Stimulated activated CD4-positive, alpha-beta T cell treated with anti-CD3 and anti-CD28 coated beads, Interleukin-1b, Interleukin-23, amount 100 ng/mL, for 24 hours (primary cell): ENCODE measurements at places on chromosomes 3 and 15.

GRCh38 chr3:54736459-54736858, 191.4 kb downstream of the LRTM1 start:
- no peak for DNase-seq

DNA sequence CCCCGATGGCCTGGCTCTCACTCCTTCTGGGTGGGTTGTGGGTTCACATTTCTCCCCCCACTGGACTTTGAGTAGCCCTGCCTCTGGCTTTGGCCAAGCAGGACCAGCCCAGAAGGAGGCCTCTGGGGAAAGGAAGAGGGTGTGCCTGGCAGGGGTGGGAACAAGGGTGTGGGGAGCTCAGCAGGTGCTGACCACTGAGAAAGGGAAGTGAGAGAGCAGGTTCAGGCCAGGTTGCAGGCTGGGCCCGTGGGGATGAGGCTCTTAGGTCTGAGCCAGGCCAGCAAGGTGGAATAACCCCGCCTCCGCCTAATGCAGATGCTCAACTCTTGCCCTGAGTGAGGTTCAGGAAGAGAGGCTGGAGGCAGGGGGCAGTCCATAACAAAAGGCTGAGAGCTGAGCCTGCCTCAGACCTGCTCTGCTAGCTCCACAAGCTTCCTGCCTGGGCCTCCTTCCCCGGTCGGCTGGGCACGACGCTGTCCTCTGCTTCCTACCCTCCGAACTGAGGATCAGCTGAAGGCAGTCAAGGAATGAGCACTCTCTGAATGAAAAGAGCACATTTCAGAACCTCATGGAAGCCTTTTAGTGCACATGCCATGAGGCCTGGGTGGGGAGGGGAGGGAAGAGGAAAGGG, 82.7 kb downstream of the TLE3 start:
- no peak for DNase-seq

DNA sequence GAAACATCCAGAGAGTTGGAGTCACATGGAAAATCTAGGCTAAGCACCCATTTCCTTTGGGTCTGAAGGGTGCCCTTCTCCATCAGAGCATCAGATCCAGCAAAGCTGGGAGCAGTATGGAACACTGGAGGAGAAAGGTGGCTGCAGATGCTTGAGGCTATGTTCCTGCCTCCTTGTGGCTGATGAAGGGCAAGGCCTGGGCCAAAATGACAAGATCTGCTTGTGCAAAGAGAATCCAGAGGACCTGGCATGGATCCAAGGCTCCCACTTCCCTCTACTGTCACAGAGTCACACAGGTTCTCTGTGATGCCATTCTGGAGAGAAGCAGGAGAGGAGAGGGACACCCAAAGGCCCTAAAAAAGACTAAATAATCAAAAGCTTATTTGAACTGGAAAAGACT, 9.2 kb upstream of the ATP8B4 start:
- no peak for DNase-seq

GRCh38 chr3:45538641-45538986, 55.9 kb upstream of the LIMD1 start:
- no peak for DNase-seq

DNA sequence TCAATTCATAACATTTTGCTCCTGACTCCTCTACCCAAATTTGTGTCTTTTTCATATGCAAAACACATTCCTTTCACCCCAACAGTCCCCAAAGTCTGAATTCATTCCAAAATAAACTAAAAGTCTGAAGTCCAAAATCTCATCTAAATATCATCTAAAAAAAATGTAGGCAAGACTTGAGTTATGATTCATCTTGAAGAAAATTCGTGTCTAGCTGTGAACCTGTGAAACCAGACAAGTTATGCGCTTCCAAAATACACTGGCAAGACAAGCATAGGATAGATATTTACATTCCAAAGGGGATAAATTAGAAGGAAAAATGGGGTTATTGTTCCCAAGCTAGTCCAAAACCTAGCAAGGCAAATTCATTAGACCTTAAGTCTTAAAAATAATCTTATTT, 1302.0 kb upstream of the GBE1 start:
- DNase-seq: no peak

GRCh38 chr3:150727653-150728502, 24.2 kb upstream of the ERICH6 start:
- no peak for DNase-seq

DNA sequence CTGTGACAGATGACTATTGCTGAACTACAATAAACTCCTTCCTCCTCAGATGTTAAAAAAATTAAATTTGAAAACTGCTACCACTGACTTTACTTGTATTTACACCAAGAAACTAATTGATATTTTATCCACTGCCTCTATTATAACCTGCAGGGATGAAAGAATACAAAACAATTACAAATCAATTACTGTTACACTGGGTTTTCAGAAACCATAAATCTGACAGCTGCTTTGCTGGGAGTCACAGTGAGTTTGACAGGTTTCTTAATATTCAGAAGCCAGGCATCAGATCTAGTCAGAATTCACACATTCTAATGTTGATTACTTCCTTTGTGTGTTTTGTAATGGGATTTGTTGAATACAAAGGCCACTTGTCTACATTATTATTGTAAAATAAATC, 252.6 kb upstream of the MRPL3 start:
- DNase-seq: no peak

DNA sequence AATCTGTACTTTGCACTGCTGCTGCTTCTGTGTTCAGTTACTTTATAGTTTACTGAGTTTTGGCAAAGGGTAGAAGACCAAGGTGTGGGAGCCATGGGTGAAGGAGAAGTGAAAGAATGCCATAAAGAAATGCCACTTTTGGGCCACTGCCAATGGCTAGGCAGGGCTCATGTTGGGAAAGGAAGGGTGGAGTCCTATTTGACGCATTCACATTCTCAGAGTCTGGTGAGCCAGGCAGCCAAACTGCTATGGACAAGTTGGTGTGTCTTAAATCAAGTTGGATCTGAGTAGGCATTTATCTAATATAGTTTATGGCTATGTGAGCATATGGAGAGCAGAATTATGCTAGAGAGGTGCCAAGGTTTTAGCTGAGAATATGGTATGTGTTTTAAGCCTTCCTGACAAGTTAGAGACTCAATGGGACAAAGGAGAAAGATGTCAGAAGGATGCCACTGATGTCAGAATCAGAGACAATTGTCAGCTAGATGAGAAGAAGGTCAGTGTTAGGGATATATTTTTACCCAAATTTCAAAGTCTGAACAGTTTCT, 296.1 kb downstream of the AGBL1 start:
- no peak for DNase-seq

DNA sequence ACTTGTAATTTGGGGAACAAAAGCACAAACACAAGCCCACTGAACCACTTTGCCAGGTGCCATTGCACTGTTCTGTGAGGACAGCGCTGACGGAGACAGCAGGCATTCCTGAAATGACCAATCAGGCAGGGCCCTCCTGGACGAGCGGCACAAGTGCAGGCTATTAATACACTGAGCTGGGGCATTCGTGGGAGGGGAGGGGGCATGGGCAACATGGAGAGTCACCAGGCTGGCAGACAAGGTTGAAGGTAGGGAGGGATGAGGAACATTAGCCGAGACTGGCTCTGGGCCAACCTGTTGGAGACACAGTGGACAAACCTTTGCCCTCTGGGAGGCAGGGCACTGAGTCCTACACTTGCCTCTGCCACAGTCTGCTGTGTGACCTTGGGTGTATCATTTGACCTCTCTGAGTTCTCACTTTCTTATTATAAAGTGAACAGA, 45.6 kb downstream of the NOX5 start:
- DNase-seq: no peak

DNA sequence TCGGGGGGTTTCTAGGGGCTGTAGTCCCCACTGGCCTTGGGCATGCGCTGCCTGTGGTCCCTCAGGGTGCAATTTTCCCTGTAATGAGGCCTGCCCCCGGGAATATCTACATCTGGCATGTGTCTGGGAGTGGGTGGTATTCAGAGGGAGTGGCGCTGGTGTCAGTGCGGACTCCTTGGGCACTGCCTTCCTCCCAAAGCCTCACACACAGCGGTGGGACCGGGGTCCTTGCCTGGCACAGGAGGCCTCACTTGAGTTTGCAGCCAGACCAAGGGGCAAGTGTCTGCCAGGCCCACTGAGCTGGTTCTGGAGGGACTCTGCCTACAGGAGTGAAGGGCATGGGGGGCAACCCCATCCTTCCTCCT, 53.5 kb upstream of the PCSK6 start:
- DNase-seq: no peak

- DNase-seq: no peak
Measured at GRCh38 chr3:194245975-194246561, 105.1 kb downstream of the CPN2 start.

GRCh38 chr3:100627491-100627890, 18.1 kb downstream of the ADGRG7 start:
- no peak for DNase-seq

- no peak for DNase-seq
Measured at GRCh38 chr15:28105793-28106192, 6.7 kb upstream of the OCA2 start.

GRCh38 chr15:57540211-57540610, 51.5 kb upstream of the MYZAP start:
- no peak for DNase-seq

DNA sequence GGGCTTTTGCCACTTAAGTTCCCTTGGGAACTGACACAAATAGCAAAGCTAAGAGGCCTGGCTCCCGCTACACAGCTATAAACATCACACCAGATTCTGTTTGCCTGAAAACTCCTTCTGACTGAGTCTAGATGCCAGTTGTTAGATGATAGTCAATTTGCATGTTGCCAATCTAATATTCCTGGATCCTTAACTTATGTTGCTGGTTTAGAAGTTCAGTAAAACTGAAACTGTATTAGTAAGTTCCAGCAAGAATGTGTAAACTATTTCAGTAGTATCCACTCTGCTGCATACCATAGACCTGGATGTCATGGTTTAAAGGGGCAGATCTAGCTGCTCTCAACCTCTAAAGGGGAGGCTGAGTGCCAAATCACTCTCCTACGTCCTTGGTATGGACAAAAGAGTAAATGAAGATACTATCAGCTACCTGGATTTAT, 27.1 kb upstream of the LACTB start:
- no peak for DNase-seq

DNA sequence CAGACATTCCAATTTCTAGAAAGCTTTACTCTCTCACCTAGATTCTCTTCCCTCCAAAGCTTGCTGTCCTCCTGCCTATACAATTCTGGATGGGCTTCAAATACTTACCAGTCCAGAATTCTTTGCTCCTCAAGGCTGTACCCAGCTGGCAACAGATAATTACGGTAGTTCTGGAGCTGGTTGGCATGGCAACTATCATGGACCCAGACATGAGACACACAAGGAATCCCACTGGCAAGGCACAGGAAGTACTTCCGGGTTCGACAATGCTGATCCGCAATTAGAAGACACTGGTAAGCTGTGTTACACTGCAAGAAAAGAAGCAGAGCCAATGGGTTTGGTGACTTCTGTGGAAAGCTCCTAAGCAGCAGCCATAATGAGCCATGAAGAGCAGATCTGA, 37.9 kb downstream of the TUBGCP4 start:
- no peak for DNase-seq

DNA sequence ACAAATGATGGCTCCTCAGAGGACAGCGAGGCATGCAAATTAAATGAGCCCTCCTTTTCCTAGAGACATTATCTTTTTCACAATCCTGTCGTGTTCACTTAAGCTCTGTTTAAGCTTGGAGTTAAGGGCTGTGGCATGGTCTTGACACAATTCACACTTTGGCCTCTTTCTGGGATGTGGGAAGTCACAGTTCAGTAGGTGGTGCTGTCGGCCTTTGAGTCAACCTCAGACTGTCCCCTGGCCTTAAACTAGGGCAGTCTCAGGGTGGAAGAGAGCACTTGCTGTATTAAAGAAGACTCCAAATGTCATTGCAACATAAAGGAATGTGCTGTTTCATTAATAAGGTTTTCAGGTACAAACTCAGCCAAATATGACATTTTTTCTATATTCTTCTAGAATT, 351.0 kb downstream of the MCTP2 start:
- DNase-seq: no peak

DNA sequence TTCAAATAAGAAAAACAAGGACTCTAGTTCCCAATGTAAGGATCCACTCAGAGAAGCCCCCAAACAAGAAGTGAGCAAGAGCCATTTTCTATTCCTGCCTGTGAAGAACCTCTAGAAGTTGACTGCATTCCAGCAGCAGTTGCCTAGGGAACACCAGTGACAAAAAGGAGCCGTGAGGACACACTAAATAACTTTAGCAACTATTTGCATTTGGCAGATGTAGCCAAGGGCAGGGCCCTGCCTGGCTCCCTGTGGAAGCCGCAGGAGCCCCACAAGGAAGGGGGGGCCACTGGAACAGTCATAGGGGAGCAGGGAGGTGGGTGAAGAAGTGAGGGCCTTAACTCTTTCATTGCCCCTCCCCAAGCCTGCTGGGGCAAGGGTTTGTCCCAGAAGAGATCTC, 470.2 kb upstream of the PROK2 start:
- no peak for DNase-seq

GRCh38 chr3:134340982-134341365, 33.3 kb downstream of the AMOTL2 start:
- DNase-seq: no peak

- DNase-seq: no peak
Measured at GRCh38 chr3:149252272-149252671, 30.6 kb upstream of the CP start.

DNA sequence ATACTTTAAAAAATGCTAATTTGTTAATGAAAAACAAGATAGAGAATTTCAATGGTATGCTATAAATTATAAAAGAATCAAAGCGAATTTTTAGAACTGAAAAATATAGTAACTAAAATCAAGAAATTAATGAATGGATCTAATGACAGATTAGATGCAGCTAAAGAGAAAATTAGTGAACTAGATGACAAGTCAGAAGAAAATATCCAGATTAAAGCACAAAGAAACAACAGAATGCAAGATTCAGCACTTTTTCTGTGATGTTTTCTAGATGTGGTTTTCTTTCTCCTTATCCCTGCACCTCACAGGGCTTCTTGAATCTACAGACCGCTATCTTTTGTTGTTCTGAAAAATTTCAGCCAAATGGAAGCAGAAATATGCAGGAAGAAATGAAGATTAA, 54.4 kb downstream of the INO80 start:
- DNase-seq: no peak

DNA sequence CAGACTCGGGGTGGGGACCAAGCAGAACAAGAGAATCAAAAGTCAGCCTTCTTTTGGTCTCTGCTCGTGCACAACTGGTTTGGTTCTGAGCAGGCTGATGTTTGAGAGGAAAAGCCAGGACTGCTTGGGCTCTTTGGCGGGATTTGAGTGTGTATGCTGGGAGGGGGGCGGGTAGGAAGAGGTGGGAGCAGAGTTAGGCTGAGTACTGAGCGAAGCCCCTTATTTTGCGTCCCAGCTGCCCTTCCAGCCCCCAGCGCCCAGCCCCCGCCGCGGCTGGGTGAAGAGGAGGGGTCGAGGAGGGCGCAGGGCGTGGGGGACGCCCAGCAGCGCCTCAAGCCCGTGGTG, 153.5 kb upstream of the GOLIM4 start:
- DNase-seq: no peak

- DNase-seq: no peak
Measured at GRCh38 chr3:53819163-53819868, 26.9 kb downstream of the CHDH start.
